ENCODE measurements at places on chromosomes 3 and 15.
A peak's percentile ranks its signal among the peaks of the same experiment; 100 is the strongest.

DNA sequence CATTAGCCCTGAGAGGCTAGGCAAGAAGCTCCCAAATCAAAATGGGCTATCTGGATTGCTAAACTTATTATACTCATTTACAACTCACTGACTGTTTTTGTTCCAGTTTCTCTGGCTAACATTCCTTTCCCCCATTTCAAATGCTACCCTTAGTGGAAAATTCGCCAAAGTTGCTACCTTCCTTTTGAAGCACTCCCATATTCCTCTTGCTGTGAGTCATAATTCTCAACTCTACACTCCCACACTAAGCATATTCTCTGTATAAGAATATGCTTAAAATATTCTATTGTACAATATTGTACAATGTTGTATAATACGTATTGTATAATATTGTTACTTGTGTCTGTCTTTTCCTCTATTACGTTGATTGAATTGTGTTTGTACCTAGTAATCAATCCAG lies 398.6 kb downstream of the PYDC2 start:
- no peak for DNase-seq

GRCh38 chr15:69557707-69558409 lies 105.2 kb downstream of the RPLP1 start:
- no peak for DNase-seq

DNA sequence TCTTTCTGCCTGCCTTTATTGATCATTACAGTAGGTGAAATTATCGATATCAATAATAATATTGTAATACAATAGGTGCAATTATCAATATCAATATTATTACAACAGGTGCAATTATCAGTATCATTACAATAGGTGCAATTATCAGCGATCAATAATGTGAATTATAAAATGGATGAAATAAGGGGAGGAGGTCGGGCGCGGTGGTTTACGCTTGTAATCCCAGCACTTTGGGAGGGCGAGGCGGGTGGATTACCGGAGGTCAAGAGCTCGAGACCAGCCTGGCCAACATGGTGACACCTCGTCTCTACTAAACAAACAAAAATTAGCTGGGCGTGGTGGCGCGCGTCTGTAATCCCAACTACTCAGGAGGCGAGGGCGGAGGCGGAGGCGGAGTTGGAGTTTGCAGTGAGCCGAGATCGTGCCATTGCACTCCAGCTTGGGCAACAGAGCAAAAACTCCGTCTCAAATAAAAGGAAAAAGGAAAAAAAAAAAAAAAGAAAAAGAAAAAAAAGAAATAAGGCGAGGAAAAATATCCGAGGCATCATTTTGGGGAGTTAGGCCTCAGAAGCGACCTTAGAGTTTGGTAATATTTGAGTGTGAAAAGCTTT lies 611 bp upstream of the BNIP2 start:
- DNase-seq, result peak; percentile 81

- no peak for DNase-seq
These were observed 341.3 kb upstream of the THBS1 start for GRCh38 chr15:39239562-39239961.

DNA sequence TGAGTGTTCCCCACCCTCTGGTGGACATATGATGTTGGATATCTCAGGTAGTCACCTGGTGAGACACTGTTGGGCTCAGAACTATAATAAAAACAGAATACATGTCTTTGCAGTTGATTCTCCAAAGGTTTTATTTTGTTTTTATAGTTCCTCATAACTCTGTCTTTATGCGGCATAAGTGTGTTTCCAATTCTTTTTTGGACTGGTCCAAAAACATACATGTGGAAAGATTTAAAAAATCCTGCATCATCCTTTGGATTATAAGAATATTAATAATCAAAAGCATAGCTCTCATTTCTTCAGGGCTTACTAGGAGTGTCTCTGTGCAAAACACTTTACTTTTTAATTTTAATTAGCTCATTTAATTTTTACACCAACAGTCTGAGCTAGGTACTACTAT lies 71.0 kb upstream of the ANKRD34C start:
- DNase-seq, result no peak

- DNase-seq, result no peak
These were observed 18.0 kb downstream of the NRG4 start for GRCh38 chr15:75994220-75994619.

GRCh38 chr3:160879859-160880258 lies 123.8 kb downstream of the PPM1L start:
- DNase-seq, result no peak

DNA sequence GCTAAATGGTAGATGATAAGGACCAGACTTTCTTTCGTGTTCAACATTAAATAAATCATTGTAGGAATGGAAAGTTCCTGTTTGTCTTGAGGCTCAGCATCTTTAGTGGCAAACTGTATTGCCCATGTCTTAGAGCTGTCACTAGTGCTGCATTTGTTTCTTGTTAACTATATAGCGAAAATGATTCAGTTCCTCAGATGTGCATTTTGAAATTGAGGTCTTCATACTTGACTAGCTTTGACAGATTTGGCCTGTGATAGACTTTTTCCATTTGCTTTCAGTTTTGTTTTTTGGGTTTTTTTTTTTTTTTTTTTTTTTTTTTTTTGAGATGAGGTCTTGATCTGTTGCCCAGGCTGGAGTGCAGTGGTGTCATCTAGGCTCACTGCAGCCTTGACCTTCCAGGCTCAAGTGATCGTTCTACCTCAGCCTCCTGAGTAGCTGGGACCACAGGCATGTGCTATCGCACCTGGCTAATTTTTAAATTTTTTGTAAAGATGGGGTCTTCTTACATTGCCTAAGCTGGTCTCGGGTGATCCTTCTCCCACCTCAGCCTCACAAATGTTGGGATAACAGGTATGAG lies 9.5 kb upstream of the RPLP1 start:
- DNase-seq, result no peak

DNA sequence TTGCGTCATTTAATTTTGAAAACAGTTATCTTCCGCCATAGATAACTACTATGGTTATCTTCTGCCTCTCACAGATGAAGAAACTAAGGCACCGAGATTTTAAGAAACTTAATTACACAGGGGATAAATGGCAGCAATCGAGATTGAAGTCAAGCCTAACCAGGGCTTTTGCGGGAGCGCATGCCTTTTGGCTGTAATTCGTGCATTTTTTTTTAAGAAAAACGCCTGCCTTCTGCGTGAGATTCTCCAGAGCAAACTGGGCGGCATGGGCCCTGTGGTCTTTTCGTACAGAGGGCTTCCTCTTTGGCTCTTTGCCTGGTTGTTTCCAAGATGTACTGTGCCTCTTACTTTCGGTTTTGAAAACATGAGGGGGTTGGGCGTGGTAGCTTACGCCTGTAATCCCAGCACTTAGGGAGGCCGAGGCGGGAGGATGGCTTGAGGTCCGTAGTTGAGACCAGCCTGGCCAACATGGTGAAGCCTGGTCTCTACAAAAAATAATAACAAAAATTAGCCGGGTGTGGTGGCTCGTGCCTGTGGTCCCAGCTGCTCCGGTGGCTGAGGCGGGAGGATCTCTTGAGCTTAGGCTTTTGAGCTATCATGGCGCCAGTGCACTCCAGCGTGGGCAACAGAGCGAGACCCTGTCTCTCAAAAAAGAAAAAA lies 1.2 kb downstream of the B2M start:
- DNase-seq, result peak; percentile 10

DNA sequence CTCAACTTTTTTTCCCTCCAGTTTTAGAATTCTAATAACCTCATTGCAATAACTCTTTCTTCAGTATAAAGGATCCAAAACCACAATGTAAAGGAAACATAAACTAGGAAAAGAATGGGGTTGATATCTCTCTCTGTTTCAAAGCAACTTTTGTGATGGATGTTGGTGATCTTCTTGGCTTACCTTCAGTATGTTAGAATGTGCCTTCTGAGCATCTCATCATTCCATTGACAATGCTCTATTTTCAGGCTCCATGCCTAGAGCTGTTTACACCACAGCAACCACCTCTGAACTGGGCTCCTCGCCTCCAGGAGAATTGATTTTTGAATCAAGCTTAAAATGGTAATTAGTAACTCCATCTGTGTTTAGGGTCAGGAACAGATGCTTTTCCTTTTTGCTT lies 6.6 kb downstream of the NLGN1 start:
- DNase-seq, result no peak

GRCh38 chr3:151708868-151709267 lies 24.9 kb upstream of the AADACL2 start:
- no peak for DNase-seq

DNA sequence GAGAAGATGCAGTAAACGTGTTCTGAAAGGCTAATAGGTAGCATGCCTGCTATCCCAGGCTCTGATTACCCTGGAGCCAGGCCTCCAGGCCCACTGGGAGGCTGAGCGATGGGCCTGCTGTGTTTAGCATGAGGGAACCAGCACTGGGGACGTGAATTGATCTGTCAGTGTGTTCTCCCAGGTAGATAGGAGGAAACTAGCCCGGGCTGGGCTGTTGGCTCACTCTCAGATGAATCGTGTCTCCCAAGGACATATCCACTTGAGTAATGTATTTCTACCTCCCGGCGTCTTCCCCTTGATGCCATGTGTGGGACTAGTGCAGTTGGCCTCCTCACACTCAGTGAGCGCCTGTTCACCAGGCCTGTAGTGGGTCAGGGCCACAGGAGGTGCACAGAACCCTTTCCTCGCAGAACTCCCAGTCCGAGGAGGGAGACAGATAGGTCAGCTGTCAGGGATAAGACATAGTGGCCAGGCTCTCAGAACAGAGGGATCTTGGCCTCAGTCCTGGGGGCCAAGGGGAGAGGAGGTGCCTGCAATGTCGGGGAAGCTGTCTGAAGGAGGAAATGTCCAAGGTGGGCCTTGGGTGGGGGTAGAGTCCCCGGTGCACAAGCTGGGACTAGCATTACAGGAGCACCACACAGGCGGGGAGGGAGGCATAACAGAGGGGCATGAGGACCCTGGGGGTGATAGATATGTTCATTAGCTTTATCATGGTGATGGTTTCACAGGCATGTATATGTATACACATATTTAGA lies 111.7 kb downstream of the DNAJB8 start:
- DNase-seq, result no peak

DNA sequence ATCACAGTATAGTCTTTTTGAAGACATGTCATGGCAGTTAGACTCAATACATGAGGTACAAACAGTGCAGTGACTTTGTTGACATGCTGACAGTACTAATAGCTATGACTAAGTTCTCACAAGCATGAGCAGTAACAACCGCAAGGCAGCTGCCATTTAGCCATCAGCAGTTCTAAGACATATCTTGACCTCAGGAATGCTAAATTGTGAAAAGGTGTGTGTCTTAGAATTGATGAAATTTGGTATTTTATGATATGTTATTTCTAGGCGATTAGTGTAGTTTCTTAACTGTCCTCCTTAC lies 60.7 kb upstream of the FURIN start:
- DNase-seq, result no peak

- no peak for DNase-seq
These were observed 233.4 kb downstream of the ZPLD1 start for GRCh38 chr3:102668247-102668646.

DNA sequence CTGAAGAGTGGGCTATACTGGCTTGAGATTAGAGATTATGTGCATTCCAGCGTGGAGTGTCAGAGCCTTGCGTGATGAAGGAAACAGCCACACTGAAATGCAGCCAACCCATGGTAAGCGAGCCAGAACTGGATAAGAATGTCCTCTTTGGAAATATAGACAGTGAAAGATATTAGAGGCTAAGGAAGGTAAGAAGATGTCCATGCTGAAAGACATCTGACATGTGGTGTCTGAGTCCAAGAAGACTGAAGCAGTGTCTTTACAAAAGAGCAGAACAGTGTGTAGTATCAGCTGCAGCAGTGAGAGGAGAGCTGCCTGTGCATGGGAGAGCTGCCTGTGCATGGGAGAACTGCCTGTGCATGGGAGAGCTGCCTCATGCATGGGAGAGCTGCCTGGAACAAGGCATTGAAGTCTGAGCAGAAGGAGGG lies 672.2 kb downstream of the DIPK2A start:
- no peak for DNase-seq

GRCh38 chr3:151964743-151965142 lies 91.3 kb downstream of the SUCNR1 start:
- DNase-seq, result no peak

DNA sequence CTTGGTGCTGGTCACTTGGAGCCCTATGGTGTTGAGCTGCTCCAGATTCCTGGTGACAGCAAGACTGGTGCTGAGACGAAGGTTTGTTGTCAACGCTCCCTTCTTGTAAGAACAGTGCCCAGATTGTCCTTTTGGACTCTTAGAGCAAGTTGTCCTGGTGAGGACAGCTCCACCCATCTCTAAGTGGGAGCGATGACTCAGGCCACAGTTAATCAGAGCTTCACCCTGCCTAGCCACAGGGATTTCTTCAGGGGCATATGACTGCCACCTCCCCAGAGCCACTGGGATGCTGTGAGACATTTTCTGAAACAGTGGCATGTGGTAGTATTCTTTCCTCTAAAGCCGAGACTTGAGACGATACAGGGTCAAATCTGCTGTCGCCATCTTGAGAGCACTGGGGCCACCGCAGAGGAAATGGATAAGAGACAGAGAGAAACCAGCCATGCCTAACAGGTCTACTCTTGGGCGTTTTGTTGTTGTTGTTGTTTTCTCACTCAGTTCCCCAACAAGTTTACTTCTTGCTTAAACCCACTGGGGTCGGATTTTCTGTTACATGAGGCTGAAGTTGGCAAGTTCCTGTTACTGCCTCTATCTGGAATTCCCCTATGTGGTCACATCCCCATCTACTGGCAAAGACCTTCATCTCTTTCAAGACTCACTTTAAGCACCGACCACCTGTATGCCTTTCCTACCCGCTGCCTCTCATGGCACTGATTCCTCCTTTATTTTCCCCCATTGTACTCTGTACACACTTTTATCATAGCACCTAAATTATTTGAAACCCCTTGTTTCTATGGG lies 16.0 kb upstream of the PCOLCE2 start:
- no peak for DNase-seq

GRCh38 chr3:171157980-171158379 lies 131.5 kb upstream of the SLC2A2 start:
- DNase-seq, result no peak

DNA sequence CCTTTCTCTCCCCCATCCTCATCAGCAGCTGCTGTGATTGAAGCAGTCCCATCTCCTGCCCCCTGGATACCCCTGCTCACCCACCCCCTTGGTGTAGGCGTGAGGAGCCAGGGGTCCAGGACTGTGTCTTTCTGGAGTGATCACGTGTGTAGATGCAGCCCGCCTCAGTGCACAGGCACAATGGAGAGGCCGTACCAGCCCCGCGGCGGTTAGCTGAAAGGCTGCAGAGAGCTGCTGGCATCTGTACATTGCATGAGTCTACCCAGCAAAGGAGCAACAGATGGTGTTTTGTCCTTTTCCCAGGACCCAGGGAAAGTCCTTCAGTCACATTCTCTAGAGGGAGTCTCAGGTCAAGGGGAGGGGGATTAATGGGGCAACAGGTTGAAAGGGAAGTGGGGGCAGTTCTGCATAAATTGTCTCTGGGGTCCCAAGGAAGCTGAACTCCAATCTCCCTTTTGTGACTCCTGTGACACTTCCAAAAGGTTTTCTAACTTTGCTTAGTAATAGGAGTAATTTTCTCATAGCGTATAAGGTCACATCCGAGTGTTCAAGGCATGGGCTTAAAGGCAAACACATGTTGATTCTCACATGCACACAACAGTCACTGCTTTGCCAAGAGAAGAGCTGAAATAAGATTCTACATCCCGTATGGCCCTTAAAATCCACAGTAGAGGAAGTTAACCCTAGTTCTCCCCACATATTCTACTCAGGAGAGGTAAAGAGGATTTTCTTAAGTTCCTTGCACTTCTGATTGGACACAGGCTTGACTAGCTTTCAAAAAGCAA lies 7.1 kb downstream of the CSPG5 start:
- DNase-seq, result no peak

- no peak for DNase-seq
These were observed 24.2 kb downstream of the GRAMD2A start for GRCh38 chr15:72173401-72173800.

GRCh38 chr15:82571722-82572222 lies 31.5 kb upstream of the RPS17 start:
- no peak for DNase-seq

Measured in NCI-H774 (cell line).